ENCODE measurements at places on chromosomes 4 and X.
A peak's percentile ranks its signal among the peaks of the same experiment; 100 is the strongest.

DNA sequence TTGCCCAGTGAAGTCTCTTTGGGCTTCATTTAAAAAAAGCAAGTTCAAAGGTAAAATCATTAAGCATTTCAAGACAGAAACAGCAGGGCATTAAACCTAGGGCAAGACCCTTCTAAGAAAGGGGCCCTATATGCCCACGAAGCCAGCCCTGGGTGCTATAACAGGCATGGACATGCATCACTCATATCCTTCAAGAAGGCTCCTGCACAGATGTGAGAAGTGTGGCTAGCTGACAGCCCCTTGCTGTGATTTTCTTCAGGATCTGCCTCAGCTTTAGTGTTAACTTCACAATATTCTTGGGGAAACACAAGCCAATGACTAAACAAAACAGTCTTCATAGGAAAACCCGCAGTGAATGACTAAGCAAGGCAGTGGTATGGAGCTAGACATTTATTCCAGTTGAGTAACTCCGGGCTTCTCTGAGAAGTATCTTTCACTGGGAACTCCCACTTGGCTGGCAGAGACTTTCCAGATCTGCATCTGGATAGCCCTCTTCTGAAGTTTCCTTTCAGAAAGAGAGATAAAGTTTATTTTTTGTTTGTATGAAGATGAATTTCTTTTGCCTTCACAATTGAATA lies 11.9 kb upstream of the MAOA start:
- DNase-seq, result no peak
- H3K36me3 ChIP-seq, result no peaks in the 10 kb centered on the region
- H3K4me3 ChIP-seq, result no peak overlapping the region
- no peak overlapping the region for H3K27ac ChIP-seq

DNA sequence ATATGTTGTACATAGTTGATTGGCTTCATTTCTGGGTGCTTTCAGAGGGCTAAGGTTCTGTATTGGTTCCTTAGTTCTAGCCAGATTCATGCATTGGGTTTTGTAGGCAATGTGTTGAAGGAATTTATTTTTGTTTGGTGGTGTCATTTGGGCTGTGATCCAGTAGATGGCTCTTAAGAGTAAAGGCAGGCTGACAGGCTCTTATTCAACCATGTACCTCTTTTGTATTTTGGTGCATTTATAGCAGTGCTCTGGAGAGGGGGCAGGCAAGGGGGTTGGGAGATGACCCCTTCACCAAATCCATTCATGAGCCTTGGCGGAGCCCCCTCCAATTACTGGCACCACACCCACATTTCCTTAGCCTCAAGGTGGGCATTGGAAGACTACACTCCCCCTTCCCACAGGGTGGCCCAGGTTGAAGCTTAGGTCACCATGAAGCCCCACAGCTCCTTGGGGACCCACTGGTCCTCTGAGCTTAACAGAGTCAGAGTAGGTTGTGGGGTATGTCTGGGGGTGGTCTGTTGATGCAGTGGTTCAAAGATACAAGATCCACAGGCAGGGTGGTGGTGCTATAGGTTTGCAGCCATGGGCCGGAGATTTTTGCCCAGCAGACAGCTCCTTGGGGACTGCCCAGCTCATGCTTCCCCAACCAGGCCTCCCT lies 143.0 kb upstream of the GNPDA2 start:
- H3K27me3 ChIP-seq, result no peaks in the 10 kb centered on the region
- H3K27ac ChIP-seq, result no peak overlapping the region
- no peak for DNase-seq

DNA sequence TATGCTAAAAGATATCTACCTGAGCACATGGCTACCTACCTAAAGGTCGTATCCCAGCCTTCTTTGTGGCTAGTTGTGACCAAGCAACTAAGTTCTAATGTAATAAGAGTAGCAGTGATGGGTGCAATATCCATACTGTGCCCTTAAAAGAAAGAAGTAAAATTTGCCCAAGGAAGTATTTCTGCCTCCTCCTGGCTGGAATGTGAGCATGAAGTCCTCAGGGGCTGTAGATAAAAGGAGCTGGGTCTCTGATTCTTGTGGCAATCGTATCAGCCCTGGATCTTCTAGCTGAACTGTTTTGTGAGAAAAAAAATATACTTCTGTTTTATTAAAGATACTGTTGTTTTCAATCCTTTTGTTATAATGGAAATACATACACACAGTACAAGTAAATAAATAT lies 217.4 kb downstream of the GPAT3 start:
- no peak overlapping the region for H3K27ac ChIP-seq
- H3K4me3 ChIP-seq, result no peak overlapping the region
- peaks cover 2% of the 10 kb centered on the region for H3K27me3 ChIP-seq

GRCh38 chrX:24491741-24492140 lies 26.7 kb downstream of the PDK3 start:
- no peak for DNase-seq
- H3K27me3 ChIP-seq, result no peaks in the 10 kb centered on the region
- H3K27ac ChIP-seq, result no peak overlapping the region
- peaks cover 2% of the 10 kb centered on the region for H3K36me3 ChIP-seq
- no peak overlapping the region for H3K4me3 ChIP-seq

DNA sequence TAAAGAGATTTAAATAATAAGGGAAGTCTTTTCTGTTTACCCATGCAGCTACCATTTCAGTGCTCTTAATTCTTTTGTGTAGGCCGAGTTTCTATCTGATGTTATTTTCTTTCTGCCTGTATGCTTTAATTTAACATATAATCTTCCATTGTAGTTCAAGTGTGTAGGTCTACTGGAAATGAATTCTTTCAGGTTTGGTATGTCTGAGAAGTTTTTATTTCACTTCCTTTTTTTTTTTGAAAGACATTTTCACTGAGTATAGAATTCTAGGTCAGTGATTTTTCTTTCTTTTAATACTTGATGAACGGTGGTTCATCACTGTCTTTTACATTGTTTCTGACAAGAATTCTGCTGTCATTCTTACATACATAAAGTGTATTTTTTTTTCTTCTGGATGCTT lies 42.1 kb downstream of the VAMP7 start:
- no peaks in the 10 kb centered on the region for H3K4me1 ChIP-seq
- H3K27ac ChIP-seq, result no peak overlapping the region

DNA sequence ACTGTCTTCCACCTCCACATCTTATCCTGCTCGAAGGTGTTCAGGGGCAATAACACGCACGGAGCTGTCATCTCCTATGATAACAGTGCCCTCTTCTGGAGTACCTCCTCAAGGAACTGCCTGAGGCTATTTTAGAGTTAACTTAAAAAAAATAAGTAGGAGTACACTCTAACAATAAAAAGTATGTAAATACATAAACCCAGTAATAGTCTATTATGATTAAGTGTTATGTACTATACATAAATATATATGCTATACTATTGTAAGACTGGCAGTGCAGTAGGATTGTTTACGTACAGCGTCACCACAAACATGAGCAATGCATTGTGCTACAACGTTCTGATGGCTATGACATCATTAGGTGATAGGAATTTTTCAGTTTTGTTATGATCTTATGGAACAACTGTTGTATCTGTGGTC lies 34.5 kb upstream of the TLR2 start:
- peaks cover 40% of the 10 kb centered on the region for H3K4me1 ChIP-seq
- H3K4me3 ChIP-seq, result no peak overlapping the region
- no peaks in the 10 kb centered on the region for H3K36me3 ChIP-seq
- H3K27me3 ChIP-seq, result no peaks in the 10 kb centered on the region
- no peak overlapping the region for H3K27ac ChIP-seq
- DNase-seq, result no peak

DNA sequence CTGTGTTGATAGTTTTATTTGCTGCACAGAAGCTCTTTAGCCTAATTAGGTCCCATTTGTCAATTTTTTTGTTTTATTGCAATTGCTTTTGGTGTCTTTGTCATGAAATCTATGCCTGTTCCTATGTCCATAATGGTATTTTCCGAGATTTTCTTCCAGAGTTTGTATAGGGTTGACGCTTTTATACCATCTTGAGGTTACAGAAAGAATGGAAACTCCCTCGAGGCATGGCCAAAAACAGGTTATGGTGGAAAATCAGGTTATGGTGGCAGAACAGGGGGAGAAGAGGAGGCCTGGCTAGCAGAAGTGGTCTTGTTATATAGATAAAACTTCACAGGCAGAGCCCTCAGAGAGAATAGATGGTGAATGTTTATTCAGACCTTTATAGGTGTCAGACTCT lies 21.6 kb downstream of the OPHN1 start:
- no peak for DNase-seq
- no peak overlapping the region for H3K27ac ChIP-seq
- H3K27me3 ChIP-seq, result peaks cover 3% of the 10 kb centered on the region
- no peak overlapping the region for H3K4me3 ChIP-seq
- no peaks in the 10 kb centered on the region for H3K36me3 ChIP-seq

DNA sequence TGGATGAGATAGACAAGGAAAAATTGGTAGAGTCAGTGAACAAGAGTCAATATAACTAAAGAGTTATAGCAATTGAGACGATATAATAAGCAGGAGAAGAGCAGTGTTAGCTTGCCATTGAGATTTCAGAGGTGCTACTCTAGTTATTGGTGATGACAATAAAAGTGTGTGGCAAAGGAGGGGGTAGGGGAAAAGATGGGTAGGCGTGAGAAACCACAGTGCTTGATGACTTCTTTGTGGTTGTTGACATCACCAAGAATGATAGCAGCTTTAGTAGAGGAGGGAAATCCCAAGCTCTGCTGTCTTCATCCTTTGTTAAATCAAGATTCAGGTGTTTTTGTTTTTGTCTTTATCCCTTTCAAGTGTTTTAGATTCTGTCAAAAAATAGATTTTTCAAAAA lies 179.9 kb upstream of the PPP3CA start:
- no peaks in the 10 kb centered on the region for H3K36me3 ChIP-seq
- H3K27ac ChIP-seq, result peak overlapping the region; percentile 67
- H3K4me3 ChIP-seq, result peak overlapping the region; percentile 8

DNA sequence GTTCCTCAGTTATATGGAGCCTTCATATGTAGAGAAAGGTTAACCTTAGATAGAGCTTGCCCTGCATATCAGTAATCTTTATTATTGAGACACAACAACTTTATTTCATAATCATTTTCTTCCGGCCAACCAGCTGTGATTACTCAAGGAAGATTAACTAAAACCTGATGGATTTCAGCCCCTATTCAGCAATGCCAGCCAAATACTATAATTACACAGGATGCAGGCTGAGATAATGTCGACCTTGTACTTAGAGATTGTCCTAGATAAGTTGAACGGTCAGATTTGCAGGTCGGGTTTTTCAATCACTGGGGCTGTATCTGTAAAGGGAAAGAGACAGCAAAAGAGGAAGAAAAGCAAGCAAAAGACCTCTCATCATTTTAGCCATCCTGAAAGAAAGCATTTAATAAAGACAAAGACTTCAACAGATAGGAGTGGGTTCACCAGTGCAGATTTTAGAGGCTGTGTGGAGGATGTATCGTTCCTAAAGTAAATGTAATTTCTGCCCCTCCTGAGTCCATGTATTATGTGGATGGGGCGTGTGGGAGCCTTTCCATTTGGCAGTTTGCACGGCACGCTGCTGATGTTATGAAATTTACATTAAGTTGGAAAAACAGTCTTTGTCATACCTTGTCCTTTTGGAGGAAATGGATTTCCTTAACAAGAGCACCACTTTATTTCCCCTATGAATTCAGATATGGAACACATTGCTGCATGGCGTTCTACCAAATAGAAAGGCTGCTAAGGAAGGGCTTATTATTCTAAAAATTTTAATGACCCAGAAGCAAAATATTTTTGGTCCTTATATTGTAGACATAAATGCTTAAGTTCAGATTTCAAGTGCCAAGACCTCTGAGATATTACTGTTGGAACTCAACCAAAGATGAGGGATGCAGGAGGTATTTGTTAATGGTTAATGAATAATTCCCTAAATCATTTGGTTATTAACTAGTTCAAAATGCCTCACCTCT lies 496.7 kb downstream of the SPRY1 start:
- H3K27ac ChIP-seq, result no peak overlapping the region
- no peaks in the 10 kb centered on the region for H3K4me1 ChIP-seq
- H3K36me3 ChIP-seq, result no peaks in the 10 kb centered on the region
- DNase-seq, result no peak
- H3K4me3 ChIP-seq, result no peak overlapping the region

DNA sequence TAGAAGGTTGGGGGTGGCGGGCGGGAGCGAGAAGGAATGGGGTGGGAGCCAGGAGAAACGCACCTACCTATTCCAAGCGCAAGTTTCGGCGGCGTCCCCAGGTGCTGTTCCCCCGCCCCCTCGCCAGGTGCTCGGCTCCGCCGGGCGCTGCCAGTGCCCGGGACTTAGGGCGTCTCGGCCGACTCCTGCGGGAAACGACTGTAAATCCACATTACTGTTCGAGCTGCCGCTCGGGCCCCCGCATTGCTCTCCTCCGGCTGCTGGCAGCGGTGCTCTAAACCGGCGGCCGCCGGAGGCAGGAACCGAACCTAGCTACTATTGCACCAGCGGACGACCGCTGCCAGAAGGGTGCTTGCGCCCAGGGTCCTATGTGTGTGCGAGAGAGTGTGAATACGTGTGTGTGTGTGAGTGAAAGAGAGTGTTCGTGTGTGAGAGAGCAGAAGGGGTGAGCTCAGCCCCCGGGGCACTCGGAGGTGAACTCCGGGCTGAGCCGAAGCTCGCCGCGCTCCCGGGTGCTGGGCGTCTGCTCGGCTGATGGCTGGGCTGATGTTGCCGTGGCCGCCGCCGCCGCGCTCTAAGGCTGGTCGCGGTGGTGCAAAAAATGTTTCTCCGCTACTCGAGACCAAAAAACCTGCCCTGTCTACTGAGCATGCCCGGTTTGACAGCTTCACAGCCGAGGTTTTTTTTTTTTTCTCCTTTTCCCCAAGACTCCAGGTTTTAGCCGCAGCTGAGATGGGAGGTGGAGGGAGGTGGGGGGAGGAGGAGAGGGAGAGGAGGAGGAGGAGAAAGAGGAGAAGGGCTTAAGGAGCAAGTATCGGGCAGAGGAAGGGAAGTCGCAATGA lies 115.7 kb upstream of the TEX13C start:
- peak overlapping the region; percentile 76 for H3K4me3 ChIP-seq
- H3K36me3 ChIP-seq, result no peaks in the 10 kb centered on the region
- H3K4me1 ChIP-seq, result peaks cover 18% of the 10 kb centered on the region
- no peak overlapping the region for H3K27ac ChIP-seq
- DNase-seq, result no peak

GRCh38 chr4:15691346-15692135 lies 9.9 kb downstream of the FAM200B start:
- no peak overlapping the region for H3K4me3 ChIP-seq
- no peaks in the 10 kb centered on the region for H3K4me1 ChIP-seq
- H3K27me3 ChIP-seq, result peaks cover 1% of the 10 kb centered on the region

DNA sequence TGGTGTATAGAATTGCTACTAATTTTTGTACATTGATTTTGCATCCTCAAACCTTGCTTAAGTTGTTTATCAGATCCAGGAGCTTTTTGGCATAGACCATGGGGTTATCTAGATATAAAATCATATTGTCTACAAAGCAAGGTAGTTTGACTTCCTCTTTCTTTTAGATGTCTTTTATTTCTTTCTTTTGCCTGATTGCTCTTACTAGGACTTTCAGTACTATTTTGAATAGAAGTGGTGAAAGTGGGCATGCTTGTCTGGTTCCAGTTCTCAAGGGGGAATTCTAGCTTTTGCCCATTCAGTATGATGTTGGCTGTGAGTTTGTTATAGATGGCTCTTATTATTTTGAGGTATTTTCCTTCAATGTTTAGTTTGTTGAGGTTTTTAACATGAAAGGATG lies 187.9 kb upstream of the LCORL start:
- H3K36me3 ChIP-seq, result no peaks in the 10 kb centered on the region
- no peaks in the 10 kb centered on the region for H3K27me3 ChIP-seq
- no peak overlapping the region for H3K27ac ChIP-seq
- no peak for DNase-seq

- no peaks in the 10 kb centered on the region for H3K36me3 ChIP-seq
- H3K27me3 ChIP-seq, result peaks cover 2% of the 10 kb centered on the region
- H3K27ac ChIP-seq, result no peak overlapping the region
- DNase-seq, result no peak
Measured at GRCh38 chr4:114193624-114194399, 214.4 kb upstream of the ARSJ start.

- H3K36me3 ChIP-seq, result no peaks in the 10 kb centered on the region
- H3K4me3 ChIP-seq, result peak overlapping the region; percentile 79
- H3K27me3 ChIP-seq, result peaks cover 13% of the 10 kb centered on the region
- no peak for DNase-seq
- H3K27ac ChIP-seq, result peak overlapping the region; percentile 67
- peaks cover 15% of the 10 kb centered on the region for H3K4me1 ChIP-seq
Measured at GRCh38 chr4:1166509-1167243, 5.7 kb downstream of the SPON2 start.
